MG63 (cell line): ENCODE measurements at places on chromosomes 7 and 10. TPM values are rescaled to one million over a fixed set of nuclear protein-coding genes. Genes with fewer than 3 reads are reported as not detected.

Gene SPDYE8
- total RNA-seq: not detected in 2 replicates

Gene AKR1C1
- total RNA-seq: 5.2 and 74.0 TPM in 2 replicates

Gene RSU1
- total RNA-seq: 44.1 and 44.5 TPM in 2 replicates

Gene FANK1
- not detected in 2 replicates for total RNA-seq

Gene PDCD11
- 36.6 and 42.5 TPM in 2 replicates for total RNA-seq

Gene GPR15LG
- not detected in 2 replicates for total RNA-seq

DNA sequence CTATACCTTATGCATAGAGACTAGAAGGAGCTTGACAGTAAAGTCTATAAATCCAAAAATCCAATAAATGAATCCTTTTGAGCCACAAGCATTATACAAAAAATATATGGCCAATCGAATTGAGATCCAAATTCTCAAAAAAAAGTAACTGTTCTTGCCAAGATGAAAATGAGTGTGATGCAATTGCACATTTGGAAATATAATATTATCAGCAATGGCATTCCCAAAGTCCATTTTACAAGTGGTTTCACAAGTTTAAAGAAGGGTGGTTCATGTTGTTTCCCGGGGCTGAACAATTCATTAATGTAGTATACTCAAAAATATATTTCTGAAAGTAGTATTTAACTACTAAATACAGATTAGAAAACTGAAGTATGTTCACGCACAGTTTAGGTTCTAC lies 7.3 kb downstream of the RP9 start:
- DNase-seq: no peak

DNA sequence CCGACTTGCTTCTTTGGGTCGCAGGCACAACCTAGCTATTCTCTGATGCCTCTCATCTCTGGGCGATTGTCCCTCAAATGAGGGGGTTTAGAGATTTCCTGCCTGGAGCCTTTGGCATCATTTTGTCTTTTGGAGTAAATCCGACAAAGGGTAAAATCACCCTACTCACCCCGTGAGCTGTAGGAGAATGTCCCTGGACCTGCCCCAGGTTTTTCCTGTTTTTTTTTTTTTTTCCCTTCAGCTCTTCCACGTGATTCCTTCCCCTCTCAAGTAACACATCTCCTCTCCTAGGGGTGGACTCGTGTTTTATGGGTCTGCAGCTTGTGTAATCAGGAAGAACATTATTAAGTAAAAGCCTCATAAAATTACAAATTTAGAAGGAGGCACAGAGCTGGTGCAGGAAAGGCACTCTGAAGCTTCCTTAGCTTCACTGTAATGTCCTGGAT lies 128.4 kb upstream of the ZNF746 start:
- DNase-seq: no peak

DNA sequence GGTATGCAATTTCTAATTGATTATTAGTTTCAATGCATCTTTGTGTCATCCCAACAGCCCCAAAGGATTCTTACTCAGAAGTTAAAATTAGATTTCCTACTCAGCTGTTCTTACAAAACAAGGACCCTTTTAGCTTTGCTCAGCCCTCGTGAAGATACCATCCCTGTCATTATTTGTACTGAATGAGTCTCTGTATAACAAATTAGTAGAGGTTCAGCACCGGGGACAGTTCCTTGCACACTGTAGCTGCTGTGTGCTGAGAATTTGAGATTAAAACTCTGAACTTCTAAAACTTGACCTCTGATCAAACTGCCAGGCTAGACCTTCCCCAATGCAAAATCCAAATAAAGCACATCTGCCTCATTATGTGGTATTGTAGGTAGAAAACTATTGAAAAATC lies 299.1 kb downstream of the LHFPL3 start:
- peak; percentile 5 for DNase-seq

- no peak for DNase-seq
Measured at GRCh38 chr7:158953912-158954311, 97.6 kb downstream of the DYNC2I1 start.

DNA sequence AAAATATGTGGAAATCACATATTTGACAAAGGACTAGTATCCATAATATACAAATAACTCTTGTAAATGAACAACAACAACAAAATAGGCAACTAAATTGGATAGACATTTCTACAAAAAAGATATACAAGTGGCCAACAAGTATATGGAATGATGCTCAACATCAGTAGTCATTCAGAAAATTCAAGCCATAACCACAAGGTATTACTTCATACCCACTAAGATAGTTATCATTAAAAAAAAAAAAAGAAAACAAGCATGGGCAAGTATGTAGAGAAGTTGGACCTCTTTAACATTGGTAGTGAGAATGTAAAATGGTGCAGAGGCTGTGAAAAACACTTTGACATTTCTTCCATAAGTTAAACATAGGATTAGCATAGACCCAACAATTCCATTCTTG lies 80.8 kb downstream of the CYP26A1 start:
- DNase-seq: no peak

GRCh38 chr7:71793251-71793650 lies 618.9 kb downstream of the CALN1 start:
- no peak for DNase-seq

DNA sequence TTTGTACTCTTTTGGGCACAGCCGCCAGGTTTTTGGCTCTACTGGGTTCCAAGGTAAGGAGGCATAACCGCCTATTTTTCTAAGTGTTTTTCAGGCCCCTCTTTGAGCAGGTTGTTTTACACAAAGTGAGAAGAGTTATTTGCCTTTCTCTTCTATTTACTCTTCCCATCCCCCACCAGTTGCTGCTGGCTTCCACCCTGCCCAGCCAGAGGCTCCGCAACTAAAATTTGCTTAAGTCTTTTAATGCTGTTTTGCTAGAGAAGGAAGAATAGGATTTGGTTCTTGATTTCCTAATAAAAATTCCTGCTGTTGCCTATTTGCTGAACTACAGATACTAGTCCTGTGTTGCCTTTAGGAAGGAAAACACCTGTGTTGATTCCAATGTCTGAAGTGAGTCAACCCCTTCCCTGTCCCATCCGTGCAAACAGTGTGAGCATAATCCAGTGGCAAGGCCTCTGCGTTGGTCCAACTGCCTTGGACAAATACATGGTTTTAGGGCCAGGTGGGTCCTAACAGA lies 1.9 kb downstream of the PLA2G12B start:
- DNase-seq: no peak

DNA sequence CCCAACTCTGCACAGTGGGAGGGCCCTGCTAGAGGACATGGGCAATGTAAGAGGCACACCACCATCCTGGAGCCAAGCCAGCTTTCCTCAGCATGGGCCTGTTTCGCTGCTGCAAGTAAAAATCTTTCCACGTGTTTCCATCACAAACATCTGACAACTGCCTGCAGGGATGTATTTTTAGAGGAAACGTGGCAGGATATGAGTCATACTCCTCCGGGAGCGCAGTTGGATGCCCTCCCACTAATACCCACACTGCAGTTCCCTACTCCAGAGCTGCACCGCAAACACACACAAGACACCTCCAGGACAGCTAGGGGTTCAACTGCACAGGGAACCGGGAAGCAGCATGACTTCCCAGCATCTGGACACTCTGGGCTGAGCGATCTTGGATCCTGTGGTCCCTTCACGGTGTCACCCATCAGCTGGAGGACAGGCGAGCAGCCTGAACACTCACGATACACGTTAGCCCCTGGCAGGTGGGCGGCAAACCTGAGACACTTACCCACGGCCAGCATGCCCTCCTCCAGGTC lies 26.1 kb downstream of the PLAC9 start:
- peak; percentile 95 for DNase-seq

DNA sequence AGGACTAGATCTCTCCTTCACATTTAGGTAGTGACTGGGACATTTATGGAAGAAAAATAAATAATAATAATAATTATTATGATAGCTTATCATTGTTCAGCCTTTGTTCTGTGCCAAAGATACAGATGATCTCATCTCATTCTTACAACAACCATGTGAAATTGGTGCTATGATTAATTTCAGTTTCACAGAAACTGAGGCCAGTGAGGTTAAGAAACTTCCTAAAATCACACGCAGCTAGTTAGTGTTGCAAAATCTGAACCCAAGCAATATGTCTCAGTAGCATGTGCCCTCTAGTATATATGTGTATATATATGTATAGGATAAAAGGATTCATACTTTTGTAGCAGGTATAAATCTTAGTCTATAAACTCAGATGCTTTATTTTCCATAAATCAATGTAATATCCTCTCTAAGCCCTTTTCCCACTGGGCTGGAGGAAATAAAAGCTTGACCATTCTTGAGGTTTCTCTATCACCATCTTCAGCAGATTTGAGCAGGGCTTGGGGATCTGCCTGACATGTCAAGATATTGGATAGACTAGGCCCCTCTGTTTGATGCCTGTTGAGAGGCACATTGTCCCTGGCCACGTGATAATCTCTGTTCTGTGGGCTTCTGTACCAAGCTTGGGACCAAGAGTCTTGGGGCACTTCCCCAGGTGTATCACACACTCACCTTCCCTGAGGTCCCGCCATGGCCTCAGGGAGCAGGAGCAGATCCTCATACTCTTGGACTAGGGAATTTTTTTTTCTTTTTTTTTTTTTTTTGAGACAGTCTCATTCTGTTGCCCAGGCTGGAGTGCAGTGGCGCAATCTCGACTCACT lies 172.6 kb upstream of the NRP1 start:
- DNase-seq: no peak

DNA sequence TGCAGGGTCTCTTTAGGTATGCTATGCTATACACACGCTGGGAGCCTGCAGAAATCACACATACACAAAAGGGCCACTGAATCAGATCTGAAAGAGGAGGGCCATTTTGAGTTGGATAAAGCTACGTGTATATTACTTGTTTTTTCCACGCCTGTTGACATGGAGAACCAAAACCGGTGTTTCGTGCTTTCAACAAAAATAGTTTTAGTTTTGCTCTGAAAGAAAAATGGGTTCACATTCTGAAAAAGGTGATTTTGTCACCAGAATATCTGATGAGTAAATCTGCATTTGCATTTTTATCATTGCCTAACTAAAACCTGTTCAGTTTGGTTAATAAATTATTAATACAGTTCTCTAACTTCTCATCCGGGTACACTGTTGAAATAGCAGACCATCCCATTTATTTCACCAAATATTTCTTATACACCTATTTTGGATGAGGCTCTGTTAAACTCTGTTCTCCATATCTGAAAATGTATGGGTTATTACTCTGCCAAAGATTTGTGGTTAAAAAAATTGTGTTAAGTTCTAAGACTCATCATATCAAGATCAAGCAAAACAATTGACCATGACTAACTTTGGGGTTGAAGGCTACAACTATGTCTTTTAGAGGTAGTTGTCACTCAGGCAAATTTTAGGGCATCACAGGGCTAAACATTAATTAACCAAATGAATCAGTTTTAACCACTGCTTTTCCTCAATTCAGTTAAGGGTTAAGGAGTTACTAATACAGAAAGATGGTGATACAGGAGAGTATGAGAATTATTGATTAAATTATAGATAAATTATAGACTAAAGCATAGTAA lies 101.2 kb upstream of the RPA3 start:
- DNase-seq: no peak

GRCh38 chr7:1013581-1013980 lies 30.6 kb downstream of the CYP2W1 start:
- DNase-seq: no peak

GRCh38 chr10:90592638-90593302 lies 265.1 kb downstream of the HTR7 start:
- peak; percentile 59 for DNase-seq

DNA sequence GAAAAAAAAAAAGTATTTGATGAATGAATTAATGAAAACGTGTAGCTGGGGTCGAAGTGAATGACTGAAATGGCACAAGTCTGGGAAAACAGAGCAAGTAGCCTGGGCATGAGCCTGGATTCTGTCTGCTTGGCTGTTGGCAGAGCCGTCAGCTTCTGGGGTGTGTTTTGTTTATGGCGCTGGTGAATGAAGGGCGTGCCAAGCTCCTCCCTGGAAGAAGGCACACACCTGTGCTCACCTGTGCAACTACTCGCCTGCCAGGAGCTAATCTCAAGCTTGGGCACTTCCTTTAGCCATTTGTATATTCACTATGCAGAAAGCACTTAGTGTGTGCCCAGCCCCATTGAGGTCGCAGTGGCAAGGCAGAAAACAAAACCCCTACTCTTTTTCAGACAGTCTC lies 74.1 kb downstream of the GTF2IRD1 start:
- no peak for DNase-seq
